Fibroblast of skin of left quadriceps (primary cell): ENCODE measurements at places on chromosomes 7 and 10.

DNA sequence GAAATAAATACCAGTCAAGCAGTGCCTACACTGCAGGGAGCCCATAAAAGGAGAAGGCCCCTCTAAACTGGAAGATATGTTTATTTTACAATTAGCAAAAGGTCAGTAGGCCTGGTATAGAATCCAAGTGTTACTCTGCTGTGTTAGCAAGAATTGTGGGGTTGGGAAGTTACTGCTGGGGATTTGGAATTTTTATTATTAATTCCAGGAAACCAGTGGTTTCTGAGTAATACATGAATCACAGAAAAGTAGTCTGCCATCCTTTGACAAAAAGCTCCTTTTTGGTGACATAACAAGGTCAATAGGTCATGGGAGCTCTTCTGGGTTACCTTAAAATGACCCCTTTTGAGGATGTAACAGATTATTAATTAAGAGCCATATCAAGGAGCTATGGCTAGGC is 67.4 kb downstream of the ZNF92 start:
- DNase-seq: peak; percentile 16

DNA sequence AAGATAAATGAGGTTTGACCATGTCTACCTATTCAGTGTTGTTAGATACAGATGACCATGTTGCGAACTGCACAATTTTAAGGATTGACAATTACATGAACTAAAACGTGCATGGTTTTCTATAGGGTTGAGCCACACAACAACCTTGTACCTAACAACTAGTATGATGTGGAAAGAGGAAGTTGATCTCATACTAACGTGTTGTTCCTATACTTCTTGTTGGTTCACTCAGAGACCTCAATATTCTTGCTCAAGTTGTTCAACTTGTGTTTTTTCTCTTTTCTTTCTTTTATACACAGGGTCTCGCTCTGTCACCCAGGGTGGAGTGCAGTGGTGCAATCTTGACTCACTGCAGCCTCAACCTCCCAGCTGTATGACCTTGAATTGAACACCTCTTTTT is 6.1 kb upstream of the KEL start:
- no peak for DNase-seq

GRCh38 chr10:95788830-95789229 is 32.9 kb downstream of the ENTPD1 start:
- no peak for DNase-seq

GRCh38 chr7:80440883-80441282 is 71.0 kb downstream of the GNAT3 start:
- no peak for DNase-seq

DNA sequence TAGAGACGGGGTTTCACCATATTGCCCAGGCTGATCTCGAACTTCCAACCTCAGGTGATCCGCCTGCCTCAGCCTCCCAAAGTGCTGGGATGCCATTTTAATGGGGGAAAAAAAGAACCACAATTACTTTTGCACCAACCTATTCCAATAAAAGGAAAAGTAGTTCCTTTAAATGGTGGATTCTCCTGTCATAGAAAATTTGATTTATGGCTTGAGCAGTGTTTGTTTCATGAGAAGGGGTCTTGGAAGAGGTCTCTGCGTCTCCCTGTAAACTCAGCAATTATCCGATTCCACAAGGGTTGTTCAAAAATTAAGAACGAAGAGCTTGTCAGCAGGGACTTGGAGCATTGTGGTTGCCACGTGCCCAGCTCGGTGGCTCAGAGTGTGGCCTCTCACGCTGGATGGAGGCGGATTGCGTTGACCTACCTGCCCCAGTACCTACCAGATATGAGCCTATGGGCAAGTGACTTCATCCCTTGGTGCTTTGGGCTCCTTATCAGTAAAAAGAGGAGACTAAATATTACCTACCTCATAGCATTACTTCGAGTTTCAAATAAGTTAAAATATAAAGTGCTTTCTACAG is 2.8 kb upstream of the TRIP6 start:
- no peak for DNase-seq

DNA sequence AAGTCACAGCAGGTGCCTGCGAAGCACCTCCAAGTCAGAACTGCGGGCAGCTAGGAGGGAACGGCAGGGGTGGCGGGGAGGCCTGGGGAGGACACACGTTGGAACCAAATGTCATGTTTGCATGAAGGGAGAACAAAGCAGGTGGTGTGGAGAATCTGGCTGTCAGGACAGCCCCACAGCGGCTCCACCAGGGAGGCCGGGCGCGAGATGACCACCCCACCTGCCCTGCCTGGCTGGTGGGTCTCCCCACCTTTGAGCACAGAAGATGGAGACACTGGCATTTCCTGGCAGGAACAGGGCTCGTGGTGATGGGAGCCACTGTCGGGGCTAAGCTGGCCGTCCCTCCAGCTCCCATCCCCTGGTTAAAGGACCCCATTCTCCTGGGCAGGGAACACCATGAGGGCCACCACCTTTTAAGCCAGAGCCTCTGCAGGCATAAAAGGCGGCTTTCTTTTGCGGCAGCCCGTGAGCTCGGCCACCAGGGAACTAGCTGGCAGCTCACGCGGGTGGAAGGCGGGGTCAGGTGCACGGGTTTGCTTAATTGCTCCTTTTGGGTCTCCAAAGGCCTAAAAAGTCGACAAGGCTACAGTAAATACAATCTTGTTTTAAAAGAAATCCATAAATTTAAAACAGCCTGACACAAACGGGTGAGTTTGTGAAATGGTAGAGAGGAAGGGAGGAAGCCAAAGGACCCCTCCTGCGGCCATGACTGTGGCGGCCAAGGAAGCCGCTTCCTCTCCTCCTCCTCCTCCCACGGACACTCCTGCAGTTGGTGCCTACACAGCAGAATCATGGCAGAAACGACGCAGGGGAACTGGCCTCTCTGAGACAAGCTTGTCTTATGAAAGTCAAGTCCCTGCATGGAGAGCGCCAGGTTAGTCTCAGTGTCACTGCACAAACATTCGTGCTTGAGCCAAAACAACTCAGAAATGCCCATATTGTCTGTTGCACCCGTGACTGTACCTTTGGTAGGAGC is 213.8 kb downstream of the DNAJB6 start:
- DNase-seq: no peak

DNA sequence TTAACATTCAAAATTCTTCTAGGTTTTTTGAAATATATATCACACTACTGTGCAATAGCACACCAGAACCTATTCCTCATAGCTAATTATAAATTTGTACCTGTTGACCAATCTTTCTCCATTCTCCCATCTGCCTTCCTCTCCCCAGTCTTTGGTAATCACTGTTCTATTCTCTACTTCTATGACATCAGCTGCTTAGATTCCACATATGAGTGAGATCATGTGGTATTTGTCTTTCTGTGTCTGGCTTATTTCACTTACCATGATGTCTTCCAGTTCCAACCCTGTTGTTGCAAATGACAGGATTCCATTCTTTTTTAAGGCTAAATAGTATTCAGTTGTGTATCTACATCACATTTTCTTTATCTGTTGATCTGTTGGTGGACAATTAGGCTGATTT is 54.4 kb upstream of the CCDC6 start:
- DNase-seq: no peak

DNA sequence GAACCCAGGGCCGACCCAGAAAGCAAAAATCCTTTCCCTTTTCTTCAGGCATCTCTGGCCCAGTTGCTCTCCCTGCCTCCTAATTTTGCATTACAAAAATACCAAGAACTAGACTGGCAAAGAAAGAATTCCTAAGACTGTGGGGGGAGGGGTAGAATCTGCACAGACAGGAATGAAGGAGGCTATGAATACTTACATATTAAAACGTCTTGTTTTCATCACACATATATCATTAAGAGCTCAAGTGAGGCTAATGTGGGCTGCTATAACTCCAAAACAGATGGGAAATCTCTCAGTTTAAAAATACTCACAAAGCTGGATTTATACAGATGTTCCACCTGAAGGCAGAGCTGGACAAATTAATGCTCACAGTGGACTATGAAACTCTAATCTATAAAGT is 29.2 kb upstream of the MKX start:
- DNase-seq: peak; percentile 7

- DNase-seq: no peak
Measured at GRCh38 chr10:86654411-86655172, at the start of gene OPN4. OPN4 (plus strand) TSS chr10:86654547; CDS start chr10:86654784, 237 bp downstream.
